ENCODE measurements at places on chromosomes 1 and 21. TPM values are rescaled to one million over a fixed set of nuclear protein-coding genes. Genes with fewer than 3 reads are reported as not detected.
A peak's percentile ranks its signal among the peaks of the same experiment; 100 is the strongest.

Gene ZFP69B
- total RNA-seq: 1.6 TPM

Gene NOS1AP
- 1.4 TPM for total RNA-seq

Gene DNAJC6
- total RNA-seq: 0.20 TPM

Gene MAP3K21
- 2.6 TPM for total RNA-seq

Gene FMN2
- total RNA-seq: not detected

Gene AMIGO1
- total RNA-seq: 1.2 TPM

Gene TAS1R1
- total RNA-seq: not detected

Gene UCK2
- total RNA-seq: 39.5 TPM

GRCh38 chr1:95115708-95116137 is 1.4 kb upstream of the TLCD4 start:
- ATAC-seq: no peak

- no peak for ATAC-seq
These were observed 78.9 kb upstream of the MROH9 start for GRCh38 chr1:170856455-170856854.

GRCh38 chr1:50970931-50971582 is 1.0 kb downstream of the CDKN2C start:
- no peak for ATAC-seq

DNA sequence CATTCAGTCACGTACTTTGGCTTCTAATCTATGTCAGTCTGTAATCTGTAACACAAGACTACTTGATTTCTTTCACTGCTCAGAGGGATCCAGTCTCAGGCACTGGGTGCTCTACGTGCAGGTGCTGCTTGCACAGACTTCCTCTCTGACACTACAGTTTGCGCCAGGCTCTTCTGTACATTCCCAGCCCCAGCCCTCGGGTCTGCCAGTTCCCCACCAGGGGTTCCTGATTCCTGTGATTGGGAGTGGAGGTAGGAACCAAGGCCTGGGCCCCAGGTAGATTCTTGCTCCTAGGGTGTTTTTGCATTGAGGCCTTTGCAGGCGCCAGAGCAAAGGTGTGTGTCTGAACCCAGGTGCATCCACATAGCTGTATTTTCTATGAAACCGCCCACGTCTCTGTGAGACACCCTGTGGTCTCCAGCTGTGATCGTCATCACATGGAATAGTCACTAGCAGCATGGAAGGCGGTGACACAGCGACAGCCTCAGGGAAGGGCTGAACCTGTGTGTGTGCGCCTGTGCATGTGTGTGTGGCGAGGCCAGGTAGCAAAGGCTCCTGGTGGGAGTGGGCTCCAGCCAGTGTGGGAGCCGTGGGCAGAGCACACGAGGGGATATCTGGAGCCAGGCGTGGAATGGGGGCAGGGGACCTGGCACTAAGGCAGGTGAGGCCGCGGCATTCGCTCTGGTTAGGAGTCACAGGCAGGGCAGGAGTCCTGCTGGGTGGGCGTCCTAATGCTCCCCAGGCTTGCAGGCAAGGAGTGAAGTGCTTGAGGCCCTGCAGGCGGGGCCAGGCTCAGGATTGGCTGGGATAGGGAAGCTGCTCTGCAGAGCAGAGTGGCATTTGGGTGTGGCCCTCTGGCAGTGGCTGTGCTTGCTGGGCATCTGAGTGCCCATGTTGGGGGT is 5.2 kb downstream of the GJC2 start:
- peak; percentile 58 for ATAC-seq

- no peak for ATAC-seq
These were observed 18.3 kb downstream of the PBX1 start for GRCh38 chr1:164577291-164577690.

DNA sequence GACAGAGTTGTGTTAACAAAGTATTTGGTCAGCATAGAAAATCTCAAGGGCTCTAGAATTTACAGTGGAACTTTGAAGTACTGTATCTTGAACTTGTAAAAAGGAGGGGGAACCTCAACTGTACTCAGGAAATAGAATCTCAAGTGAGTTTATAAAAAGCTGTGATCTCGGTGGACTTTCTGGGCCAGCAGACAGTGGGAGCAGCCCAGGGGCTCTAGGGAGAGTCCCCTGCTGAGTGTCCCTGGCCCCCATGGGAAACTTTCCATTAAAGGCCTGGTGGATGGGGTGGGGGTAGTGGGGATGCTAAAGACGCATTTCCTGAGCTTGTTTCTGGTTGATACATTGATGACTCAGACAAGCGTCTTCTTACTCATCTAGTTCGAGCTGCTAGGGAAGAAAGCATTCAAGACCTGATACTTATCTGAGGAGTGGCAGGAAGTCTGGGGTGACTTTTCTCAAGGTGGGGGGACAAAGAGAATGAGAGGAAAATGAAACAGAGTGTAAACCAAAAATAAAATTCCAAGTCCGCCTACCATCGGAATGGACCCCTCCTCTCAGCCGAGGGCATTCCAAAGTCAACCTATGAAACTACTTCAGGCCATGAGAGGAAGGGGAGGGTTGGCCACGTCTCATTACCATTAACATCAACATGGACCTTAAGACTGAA is 65.5 kb downstream of the NID1 start:
- peak; percentile 69 for ATAC-seq

DNA sequence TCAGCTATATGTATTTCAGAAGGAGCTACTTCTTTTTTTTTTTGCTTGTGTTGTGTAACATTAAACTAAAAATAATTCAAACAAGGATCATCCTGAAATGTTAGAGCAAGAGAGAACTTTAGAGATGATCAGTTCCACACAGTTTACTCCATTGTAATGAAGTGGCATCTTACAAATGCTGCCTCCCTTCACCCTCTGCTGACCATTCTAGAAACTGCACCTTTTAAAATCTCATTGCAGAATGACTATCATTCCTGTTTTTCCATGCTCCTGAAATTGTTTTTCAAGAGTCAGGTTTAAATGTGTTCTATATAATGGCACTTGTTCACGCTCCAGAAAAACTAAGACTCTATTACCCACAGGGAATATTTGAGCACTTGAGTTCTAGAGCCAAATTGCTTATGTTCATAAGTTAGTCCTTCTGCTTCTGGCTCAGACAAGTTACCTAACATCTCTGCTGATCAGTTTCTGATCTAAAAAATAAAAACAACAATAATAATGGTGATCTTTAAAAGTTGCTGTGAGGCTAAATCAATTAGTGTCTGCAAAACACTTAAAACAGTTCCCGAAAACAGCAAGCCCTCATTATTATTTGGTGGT is 21.5 kb upstream of the SLC44A5 start:
- ATAC-seq: peak; percentile 59

DNA sequence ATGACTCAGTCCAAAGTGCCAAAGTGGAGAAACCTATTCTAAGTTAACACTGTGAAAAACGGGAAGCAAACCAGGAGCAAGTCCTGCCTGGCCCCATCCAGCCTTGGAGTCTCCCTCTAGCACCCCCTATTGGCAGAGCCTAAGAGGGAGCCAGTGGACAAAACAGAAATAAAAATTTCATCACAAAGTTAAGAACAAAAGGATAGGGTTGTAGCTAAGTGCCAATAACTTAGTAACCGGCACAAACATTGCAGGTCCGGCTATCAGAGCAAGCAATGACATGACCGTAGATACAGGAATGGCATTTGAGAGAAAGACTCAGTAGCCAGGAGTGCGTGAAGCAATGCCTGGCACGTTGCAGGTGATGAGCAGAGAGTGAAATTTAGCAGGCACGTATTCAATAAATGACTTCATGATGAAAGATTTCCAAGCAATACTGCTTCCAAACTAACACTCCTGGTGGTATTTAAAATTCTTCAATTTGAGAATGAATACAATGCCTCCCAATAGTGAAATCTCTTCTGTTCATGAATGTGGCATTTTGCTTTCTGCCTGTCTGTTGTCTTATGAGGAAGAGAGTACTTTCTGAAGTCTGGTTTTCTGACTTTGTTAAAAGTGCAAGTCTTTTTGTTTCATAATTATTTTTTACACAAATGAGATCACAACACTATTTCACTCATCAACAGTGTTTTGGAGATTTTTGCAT is 391.0 kb downstream of the OMA1 start:
- peak; percentile 50 for ATAC-seq

DNA sequence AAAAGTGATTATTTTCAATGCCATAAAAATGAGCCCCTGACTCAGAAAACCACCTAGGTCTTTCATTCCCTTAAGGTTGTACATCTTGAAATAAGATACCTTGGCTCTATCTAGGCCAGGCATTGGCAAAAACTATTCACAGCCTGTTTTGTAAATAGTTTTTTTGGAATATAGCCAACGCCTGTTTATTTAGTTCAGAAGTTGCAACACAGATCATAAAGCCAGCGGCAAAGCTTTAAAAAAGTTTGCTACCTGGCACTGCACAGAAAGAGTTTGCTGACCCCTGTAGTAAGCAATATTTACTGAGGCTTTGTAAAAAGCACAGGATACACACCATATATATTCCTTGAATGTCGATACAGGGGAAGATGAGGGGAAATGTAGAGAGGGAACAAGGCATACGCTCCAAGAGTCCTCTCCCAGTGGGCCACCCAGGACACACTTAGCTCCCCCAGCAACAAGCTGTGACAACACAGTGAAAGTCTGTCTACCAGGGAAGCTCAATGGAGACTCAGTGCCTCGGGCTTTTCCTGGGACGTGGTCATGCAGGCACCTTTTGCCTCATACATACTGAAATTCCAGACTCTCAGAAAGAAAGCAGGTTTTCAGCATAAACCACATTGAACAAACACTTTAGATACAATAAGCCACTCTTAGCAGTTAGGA is 20.5 kb downstream of the TARBP1 start:
- no peak for ATAC-seq

- ATAC-seq: no peak
These were observed 14.7 kb downstream of the LYPLAL1 start for GRCh38 chr1:219188331-219188803.

- ATAC-seq: no peak
These were observed 206.9 kb downstream of the ASTN1 start for GRCh38 chr1:176957603-176958002.

DNA sequence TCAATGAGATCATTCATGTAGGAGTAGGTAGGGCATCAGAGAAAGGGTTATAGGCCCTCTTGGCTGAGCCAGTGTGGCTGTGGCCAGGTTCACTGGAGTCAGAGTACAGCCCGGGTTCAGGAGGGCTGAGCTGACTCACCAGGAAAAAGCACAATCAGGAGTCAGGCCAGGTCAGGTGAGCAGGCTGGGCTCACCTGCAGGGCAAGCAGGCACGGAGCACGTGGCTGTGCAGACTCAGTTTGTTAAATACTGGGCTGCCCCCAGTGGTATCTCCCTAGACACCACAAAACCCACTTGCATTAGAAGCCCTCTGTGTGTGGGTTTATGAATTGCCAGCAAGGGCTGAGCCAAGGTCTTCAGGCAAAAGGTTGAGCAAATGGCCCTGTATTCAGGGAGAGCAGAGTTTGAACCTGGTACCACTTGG is 122.1 kb upstream of the SERBP1 start:
- ATAC-seq: peak; percentile 91

DNA sequence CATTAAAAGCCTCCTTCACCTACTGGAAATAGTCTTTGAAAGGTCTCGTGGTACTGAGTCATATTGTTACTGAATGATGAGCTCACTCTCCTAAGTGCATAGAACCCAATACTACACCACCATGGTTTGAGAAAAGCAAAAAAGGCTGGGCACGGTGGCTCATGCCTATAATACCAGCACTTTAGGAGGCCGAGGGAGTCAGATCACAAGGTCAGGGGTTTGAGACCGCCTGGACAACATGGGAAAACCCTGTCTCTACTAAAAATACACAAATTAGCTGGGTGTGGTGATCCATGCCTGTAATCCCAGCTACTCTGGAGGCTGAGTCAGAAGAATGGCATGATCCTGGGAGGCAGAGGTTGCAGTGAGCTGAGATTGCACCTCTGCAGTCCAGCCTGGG is 3.3 kb upstream of the HNRNPCL1 start:
- no peak for ATAC-seq

- ATAC-seq: peak; percentile 55
These were observed 16.7 kb downstream of the ALX3 start for GRCh38 chr1:110053552-110054428.

- no peak for ATAC-seq
These were observed 138.0 kb downstream of the PIK3R3 start for GRCh38 chr1:45994423-45994822.

- ATAC-seq: no peak
These were observed 1.3 kb upstream of the EFNA3 start for GRCh38 chr1:155077346-155077745.

DNA sequence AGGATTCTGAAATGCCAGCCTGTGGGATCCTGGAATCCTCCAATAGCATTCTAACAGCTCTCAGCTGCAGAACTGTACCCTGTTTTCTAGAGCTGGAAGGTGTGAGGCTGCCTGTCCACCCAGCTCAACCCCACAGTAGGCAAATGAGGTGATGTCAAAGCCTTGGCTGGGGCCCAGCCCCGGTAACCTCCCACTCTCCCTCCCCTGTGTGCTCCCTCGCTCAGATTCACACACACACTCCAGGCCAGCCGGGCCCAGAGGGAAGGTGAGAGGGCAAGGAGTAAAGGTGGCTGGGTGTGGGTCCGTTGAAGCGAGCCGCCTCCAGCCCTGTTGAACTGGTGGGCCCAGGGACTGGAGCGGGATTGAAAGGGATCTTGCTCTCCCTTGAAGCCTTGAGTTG is at the start of gene BSND:
Gene BSND, plus strand, starts transcription at position 257 of the 400 bp plus-strand sequence. CDS start 254 bp downstream, outside the sequence.
- ATAC-seq: no peak

- peak; percentile 5 for ATAC-seq
These were observed 8.7 kb downstream of the FGR start for GRCh38 chr1:27626031-27626935.

DNA sequence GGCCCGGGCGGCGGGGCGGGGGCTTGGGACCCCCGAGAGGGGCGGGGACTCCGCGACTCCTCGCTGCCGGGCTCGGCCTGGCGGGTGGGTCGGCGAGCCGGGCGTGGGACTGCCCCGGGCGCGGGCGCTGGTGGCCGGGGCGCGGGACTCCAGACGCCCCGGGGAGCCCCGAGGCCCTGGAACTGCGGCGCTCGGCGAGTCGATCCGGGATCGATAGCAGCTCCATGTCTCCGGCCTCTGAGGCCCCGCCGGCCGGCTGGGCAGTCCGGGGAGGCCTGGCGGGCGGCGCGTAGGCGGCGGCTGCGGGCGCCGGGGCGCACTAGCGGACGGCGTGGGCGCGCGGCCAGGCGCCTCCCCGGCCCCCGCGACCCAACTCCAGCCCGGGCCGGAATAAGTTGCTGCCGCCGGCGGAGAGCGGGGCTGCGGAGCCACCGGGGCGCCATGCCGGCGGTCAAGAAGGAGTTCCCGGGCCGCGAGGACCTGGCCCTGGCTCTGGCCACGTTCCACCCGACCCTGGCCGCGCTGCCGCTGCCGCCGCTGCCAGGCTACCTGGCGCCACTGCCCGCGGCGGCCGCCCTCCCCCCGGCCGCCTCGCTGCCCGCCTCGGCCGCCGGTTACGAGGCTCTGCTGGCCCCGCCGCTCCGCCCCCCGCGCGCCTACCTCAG is 400 bp downstream of the SAMD11 start:
- ATAC-seq: no peak

- ATAC-seq: peak; percentile 41
These were observed 8.9 kb upstream of the PRMT2 start for GRCh38 chr21:46626536-46626935.

GRCh38 chr1:183967914-183968313 is 69.6 kb downstream of the COLGALT2 start:
- ATAC-seq: no peak

- no peak for ATAC-seq
These were observed 14.3 kb upstream of the ZNF326 start for GRCh38 chr1:89980605-89981004.

DNA sequence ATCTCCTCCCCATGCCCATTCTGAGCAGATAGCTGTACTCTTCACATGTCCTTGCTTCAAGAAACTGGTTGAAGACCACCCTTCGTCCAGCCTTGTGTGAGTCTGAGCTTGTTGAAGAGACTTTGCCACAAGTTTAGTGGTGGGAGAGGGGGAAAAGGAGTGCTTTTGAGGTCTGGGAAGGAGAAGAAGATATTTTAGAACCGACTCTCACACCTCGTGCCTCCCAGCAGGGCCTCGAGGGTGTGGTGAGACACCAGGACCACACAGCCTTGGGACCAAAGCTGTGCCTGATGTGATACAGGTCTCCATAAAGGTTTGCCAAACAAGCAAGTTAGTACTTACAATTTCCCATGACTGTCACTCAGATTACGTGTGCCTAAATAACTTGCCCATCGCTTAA is 201.8 kb downstream of the DYRK1A start:
- ATAC-seq: no peak
